ENCODE measurements at places on chromosomes 7 and 10. TPM values are rescaled to one million over a fixed set of nuclear protein-coding genes. Genes with fewer than 3 reads are reported as not detected.

Gene LRIT1
- total RNA-seq: not detected

- DNase-seq: no peak
Observed at GRCh38 chr10:76618641-76619040, 1019.0 kb downstream of the KCNMA1 start.

Gene RGR
- not detected for total RNA-seq

GRCh38 chr7:112092306-112092705 lies 113.9 kb downstream of the DOCK4 start:
- no peak for DNase-seq

Gene VIPR2
- total RNA-seq: 0.15 TPM

Gene ZP3
- 0.62 TPM for total RNA-seq

DNA sequence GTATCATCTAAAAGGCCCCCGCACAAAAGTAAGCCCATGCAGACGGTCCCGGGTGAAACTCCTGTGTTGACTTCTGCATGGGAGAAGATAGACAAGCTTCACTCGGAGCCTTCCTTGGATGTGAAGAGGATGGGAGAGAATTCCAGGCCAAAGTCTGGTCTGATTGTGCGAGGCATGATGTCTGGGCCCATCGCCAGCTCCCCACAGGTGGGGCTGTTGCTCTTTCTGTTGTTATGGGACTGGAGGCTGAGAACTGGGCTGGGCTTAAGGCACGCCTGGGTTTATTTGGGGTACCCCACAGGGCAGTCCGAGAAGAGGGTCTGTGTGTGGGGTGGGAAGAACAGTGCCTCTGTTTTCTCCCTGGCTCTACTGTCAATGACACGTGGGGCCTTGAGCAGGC lies 14.6 kb downstream of the MINDY4 start:
- no peak for DNase-seq

Data from right lobe of liver (tissue), 6 donors.